Right ventricle myocardium superior (tissue), 1 donor: ENCODE measurements at places on chromosomes 6 and 20. TPM values are rescaled to one million over a fixed set of nuclear protein-coding genes. Genes with fewer than 3 reads are reported as not detected.
A peak's percentile ranks its signal among the peaks of the same experiment; 100 is the strongest.

DNA sequence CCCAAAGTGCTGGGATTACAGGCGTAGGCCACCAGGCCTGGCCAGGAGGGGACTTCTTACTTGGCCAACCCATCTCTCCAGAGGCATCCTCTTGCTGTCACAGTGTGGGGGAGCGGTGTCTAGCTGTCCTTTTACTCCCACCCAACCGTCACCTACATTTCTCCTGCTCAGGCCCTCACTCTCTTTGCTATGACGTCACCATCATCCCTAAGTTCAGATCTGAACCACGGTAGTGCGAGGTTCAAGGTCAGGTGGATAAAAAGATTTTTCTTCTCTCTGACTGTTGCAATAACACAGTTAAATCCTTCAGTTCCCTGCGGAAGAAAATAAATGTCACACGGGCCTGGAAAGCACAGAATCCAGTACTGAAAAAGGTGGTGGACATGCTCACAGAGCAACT is 7.3 kb upstream of the RAET1L start:
- DNase-seq, result no peak

PM20D2 gene
- 11.1 TPM for total RNA-seq

BPIFA1 gene
- not detected for total RNA-seq

LGSN gene
- total RNA-seq, result not detected

ULBP1 gene
- total RNA-seq, result 0.13 TPM

GRCh38 chr6:170193326-170193821 is 97.5 kb downstream of the DLL1 start:
- DNase-seq, result no peak

GRCh38 chr6:4615891-4616290 is 160.3 kb upstream of the CDYL start:
- peak; percentile 72 for DNase-seq

XPO5 gene
- total RNA-seq, result 12.9 TPM

- DNase-seq, result no peak
Measured at GRCh38 chr6:48597951-48598350, 487.0 kb upstream of the PTCHD4 start.

GRCh38 chr6:140032189-140032588 is 657.7 kb upstream of the CITED2 start:
- no peak for DNase-seq

SNRPB gene
- total RNA-seq, result 49.9 TPM

DNA sequence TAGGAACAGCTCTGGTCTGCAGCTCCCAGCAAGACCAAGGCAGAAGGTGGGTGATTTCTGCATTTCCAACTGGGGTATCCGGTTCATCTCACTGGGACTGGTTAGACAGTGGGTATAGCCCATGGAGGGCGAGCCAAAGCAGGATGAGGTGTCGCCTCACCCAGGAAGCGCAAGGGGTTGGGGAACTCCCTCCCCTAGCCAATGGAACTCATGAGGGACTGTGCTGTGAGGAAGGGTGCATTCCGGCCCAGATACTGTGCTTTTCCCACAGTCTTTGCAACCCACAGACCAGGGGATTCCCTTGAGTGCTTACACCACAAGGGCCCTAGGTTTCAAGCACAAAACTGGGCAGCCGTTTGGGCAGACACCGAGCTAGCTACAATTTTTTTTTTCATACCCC is 21.8 kb downstream of the HDDC2 start:
- DNase-seq, result no peak

SAPCD1 gene
- 0.86 TPM for total RNA-seq

DNA sequence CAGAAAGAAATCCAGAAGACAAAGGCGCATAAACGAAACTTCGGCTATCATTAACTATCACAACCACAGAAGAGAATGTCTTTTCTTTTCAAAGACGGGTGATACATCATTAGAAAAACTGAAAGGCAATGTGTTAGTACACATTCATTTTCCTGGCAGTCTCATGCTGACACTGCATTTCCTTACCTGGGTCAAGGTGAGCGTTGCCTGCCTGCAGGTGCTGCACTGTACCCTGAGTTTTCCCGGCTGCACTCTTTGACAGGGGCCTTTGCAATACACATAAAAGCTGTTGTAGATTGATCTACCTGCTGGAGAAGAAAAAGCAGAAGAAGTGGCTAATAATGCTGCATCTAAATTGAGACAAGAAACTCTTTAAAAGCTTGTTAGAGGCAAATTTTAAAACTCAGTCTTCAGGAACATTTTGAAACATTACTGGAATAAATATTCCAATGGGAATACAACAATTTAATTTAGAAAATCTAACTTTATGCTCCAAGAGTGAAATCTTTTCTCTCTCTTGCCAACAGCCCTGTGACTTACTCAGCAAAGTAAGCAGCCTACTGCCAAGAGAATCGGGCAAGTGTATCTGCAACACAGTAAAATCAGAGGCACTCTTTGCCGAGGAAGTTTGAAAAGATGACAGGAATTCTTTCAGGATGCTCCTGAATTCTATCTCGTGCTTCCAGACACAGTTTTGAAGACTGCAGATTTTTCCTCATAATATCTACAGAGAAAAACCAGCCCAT is 526.4 kb downstream of the PRKN start:
- no peak for DNase-seq

DNA sequence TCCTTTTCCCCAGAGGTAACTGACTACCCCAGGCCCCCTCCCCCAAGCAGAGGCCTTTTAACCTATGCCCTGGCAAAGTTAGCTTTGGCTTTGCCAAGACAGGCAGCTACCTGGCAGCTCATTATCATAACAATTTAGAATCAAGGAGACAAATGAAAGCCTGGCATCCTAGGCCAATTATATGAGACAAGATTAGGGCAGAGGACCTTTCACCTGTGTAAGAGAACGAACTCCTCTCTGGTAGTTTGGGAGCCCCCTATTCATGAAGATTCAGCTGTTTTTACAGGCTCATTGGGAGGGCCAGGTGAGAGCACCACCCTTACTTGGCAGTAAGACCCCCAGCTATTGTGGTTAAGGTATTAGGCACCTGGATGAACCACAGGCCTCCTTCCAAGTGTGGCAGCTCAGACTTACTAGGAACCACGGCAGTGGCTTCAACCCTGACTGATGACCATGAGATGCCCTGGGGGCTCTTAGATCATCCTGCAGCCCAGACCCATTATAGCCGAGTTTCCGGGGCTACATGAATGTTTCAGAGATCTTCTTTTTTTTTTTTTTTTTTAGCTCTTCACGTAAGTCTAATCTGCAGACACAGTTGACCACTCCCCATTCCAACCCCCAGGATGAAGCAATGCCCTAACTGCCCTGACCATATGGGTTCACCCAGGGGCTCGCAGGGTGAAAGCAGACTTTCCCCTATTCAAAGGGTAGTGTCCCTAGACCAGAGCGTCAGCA is 56.2 kb downstream of the RAB44 start:
- no peak for DNase-seq

GPX5 gene
- total RNA-seq, result not detected

GRCh38 chr6:119347466-119348095 is 2.0 kb downstream of the MAN1A1 start:
- DNase-seq, result peak; percentile 57

DNA sequence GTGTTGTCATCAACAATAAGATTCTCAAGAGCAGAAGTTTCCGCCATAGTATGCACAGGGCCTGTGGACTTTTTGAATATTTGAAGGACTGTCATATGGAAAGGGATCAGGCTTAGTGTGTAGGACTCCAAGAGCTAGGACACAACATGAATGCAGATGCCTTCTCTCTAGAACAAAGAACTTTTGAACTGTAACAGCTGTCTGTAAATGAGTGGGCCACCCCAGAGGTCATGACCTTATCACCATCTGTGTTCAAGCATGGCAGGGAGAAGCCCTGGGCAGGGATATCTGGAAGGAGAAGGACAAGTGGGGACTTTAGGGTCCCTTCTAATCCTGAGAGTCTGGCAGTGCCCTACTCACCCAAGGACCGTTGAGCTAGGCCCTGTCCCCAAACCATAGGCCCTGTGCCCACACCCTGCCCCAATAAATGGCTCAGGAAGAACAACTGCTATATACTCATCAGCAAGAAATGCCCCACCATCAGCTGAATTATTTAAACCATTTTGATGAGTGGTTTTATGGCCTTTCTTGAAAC is 70.6 kb downstream of the MTHFD1L start:
- no peak for DNase-seq

GRCh38 chr6:38091613-38092012 is 272.1 kb downstream of the ZFAND3 start:
- no peak for DNase-seq

GRCh38 chr20:57325632-57326356 is 3.8 kb upstream of the SPO11 start:
- no peak for DNase-seq

DNA sequence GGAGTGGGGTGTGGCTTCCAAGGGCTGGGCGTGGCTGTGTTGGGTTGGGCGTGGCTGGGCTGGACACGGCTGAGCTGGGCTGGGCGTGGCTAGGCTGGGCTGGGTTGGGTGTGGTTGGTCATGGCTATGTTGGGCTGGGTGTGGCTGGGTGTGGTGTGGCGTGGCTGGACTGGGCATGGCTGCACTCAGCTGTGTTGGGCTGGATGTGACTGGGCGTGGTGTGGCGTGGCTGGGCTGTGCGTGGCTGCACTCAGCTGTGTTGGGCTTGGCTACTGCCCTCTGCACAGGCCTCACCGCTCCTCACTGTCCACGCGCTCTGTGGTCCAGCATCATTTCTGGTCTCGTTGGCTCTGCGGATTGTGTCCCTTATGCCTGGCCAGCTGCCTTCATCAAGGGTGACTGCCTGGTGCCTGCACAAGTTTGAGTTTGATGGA is 43.5 kb upstream of the SLCO4A1 start:
- peak; percentile 49 for DNase-seq

DNA sequence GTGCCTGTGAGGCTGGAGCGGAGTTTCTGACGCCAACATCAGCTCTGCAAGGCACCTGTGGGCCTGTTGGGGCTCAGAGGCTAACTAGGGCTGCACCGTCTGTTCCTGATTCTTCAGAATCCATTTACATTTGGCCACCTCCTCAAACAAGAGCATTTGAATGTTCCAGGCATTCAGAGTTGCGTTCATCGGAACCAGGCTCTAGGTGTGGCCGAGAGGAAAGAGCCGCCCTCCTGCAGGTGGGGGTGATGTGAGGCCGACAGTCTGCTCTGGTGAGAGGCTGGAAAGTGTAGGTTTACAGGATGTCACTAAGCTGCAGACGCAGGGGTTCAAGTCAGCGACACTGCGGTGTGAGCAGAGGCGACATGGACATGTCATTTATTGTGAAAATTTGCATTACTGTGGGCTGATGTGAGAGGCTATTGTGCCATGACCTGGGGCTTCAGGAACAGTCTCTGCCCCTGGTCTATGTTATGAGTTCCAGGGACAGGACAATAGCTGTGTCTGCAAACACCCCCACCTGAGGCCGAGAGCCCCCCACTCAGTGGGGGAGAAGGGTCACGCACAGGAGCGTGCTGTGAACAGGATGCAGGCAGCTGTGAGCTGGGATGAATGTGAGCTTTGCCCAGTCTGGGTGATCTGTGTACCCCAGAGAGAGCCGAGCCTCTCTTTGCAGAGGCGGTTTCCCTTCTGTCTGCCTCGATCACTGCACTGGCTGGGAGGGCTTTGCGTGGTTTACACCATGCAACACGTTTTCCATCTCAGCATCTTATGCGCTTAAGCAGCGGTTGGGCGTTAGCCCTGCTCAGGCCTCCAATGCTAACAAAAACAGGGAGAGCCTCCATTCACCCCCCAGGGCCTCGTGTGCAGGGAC is 21.1 kb downstream of the SLCO4A1 start:
- DNase-seq, result no peak

DNA sequence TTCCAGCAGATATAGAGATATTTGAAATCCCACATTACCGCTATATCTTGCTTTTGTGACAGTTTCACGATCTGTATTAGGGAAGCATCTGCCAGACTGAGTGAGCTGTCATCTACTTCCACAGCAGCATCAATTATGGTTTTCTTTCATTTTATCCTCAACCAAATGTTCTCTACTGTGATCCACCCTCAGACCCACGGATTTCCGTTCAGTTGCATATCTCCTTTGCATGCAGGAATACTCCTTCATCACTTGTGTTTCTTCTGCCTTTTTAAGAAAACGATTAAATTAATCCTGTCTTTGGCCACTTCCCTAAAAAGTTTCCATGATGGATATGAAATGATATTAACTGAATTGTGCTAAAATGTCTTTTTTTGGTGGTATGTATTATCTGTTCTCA is 262.1 kb upstream of the ADGRB3 start:
- DNase-seq, result no peak

GRCh38 chr6:4924661-4925271 is 79.1 kb downstream of the RPP40 start:
- no peak for DNase-seq

GRCh38 chr20:5602346-5602745 is 147.9 kb upstream of the SHLD1 start:
- no peak for DNase-seq

DNA sequence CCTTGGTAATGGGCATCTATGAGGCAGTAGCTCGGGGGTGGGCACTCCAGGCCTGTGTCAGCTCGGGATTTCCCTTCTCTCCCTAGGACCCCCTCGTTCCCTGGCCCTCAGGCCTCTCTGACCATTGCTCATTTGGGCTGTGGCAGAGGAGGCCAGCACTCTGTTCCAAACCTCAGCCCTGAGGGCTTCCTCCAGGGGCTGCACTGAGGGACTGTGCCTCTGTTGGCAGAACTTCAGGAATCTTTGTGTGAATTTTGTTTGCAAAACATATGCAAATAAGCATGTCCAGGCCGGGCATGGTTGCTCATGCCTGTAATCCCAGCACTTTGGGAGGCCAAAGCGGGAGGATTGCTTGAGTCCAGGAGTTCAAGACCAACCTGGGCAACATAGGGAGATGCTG is 11.0 kb downstream of the PACSIN1 start:
- DNase-seq, result no peak

CLPSL1 gene
- not detected for total RNA-seq
